ENCODE measurements at places on chromosomes 11 and 22.
A peak's percentile ranks its signal among the peaks of the same experiment; 100 is the strongest.

- no peaks in the 10 kb centered on the region for H3K36me3 ChIP-seq
- no peak overlapping the region for H3K4me3 ChIP-seq
- no peak overlapping the region for H3K27ac ChIP-seq
Measured at GRCh38 chr11:70183483-70184176, 19.5 kb upstream of the FADD start.

DNA sequence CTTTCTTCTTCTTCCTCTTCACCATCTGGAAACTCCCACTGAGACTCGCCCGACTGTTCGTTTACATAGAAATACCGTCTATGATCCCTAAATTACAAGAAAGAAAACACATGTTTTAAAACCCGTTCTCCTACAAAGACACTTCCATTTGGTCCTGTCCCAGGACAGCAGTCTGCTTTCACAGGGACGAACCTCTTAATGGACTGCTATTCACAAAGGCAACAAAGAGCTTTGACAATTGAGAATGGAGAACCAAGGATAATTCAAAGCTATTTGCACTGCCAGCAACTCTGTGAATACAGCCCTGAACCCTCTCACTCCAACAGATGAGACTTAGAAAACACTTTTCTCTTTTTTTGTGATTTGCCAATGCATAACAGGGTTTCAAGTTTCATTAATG is 16.3 kb upstream of the AGBL2 start:
- no peaks in the 10 kb centered on the region for H3K27me3 ChIP-seq
- DNase-seq: no peak
- H3K4me3 ChIP-seq: no peak overlapping the region
- peaks cover 64% of the 10 kb centered on the region for H3K36me3 ChIP-seq
- no peaks in the 10 kb centered on the region for H3K4me1 ChIP-seq

DNA sequence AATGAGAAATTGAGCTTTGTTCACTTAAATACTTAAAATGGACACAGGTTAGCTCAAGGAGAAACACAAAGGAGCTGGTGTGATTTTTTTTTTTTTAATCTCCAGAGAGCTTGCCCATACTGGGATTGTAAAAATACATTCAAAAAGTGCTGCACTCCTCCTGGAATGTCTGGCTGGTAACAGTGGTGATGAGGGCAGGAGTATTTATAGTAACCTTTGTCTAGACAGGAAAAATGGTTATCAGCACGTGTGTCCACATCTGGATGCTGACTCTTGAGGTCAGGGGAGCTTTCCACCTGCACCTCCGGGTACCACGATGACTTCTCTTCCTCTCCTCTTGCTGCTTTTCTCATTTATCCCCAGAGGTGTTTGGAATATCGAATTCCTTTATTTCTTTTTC is 30.1 kb downstream of the EXT2 start:
- no peak overlapping the region for H3K4me3 ChIP-seq
- no peak for DNase-seq
- no peak overlapping the region for H3K27ac ChIP-seq
- no peaks in the 10 kb centered on the region for H3K4me1 ChIP-seq
- H3K36me3 ChIP-seq: peaks cover 19% of the 10 kb centered on the region
- H3K27me3 ChIP-seq: no peaks in the 10 kb centered on the region

DNA sequence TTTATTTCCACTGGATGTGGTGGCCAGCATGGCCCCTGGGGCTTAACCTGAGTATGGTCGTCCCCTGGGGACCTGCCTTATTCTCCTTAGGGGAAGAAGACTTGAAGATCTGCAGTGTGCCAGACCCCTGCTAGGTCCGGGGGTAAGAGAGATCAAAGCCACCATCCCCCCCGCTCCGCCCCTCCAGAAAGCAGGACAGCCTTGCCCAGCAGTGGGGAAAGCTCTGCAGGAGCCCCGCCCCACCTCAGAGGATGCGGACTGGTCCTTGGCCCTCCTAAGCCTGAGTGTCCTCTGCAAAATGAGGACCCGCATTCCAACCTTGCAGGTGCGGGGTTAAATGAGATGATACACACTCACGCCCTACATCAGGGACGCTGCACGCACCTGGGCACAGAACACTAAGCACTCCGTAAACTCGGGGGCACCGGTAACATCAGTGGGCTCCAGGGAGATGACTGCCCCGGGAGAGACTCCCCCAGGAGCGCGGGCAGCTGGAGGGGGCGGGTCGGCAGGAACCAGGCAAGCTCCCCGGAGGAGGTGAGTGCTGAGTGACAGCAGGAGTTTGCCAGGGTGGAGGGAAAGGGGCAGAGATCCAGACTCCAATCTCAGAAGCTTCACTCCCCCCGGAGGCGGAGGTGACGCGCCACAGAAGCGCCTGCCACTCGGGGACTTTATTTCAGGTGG is 564 bp upstream of the ANO1 start:
- H3K4me3 ChIP-seq: no peak overlapping the region
- H3K27ac ChIP-seq: no peak overlapping the region
- H3K36me3 ChIP-seq: no peaks in the 10 kb centered on the region
- no peak for DNase-seq

DNA sequence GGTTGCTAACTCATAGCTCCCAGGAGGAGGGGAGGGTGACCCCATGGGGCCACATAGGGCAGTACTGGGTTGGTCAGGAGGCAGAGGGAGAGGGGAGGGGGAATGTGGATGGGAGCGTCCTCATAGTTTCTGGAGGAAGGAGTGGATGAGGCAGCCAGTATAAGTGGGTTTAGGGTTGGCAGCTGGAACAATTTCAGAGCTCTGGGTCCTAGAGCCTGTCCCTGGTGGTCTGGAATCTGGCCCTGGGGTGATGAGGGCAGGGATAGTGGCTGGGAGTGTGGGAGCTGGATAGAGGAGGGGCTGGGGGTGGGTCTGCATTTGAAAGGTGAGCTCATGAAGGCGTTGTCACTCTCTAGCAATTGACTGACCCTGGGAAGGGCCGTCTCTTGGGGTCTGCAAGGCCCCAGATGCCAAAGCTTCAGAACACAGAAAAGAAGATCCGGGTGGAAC is 5.3 kb upstream of the MRGPRG start:
- no peak overlapping the region for H3K27ac ChIP-seq
- H3K4me1 ChIP-seq: peaks cover 8% of the 10 kb centered on the region
- H3K4me3 ChIP-seq: no peak overlapping the region
- peak; percentile 11 for DNase-seq
- H3K36me3 ChIP-seq: no peaks in the 10 kb centered on the region
- peaks cover 7% of the 10 kb centered on the region for H3K27me3 ChIP-seq
